Upper lobe of right lung (tissue), 1 donor: ENCODE measurements at places on chromosomes 5 and 9. TPM values are rescaled to one million over a fixed set of nuclear protein-coding genes. Genes with fewer than 3 reads are reported as not detected.

TAS2R1 gene
- not detected for total RNA-seq

DOK3 gene
- 45.6 TPM for total RNA-seq

BAAT gene
- 1.0 TPM for total RNA-seq

GRCh38 chr5:81971111-81971711 lies 612 bp upstream of the ATG10 start:
- H3K27ac ChIP-seq: peak overlapping the region; percentile 98
- H3K36me3 ChIP-seq: no peaks in the 10 kb centered on the region
- no peaks in the 10 kb centered on the region for H3K4me1 ChIP-seq
- no peak for DNase-seq

GRCh38 chr5:1376981-1377380 lies 32.1 kb upstream of the CLPTM1L start:
- no peak for DNase-seq
- H3K27ac ChIP-seq: no peak overlapping the region
- no peaks in the 10 kb centered on the region for H3K4me1 ChIP-seq
- H3K27me3 ChIP-seq: no peaks in the 10 kb centered on the region
- H3K36me3 ChIP-seq: no peaks in the 10 kb centered on the region
